Osteocyte (in vitro differentiated cells): ENCODE measurements at places on chromosomes 6 and 20. TPM values are rescaled to one million over a fixed set of nuclear protein-coding genes. Genes with fewer than 3 reads are reported as not detected.

The PKHD1 gene
- not detected in 2 replicates for total RNA-seq

The GPLD1 gene
- 1.9 and 2.4 TPM in 2 replicates for total RNA-seq

The LRRN4 gene
- not detected in 2 replicates for total RNA-seq

DNA sequence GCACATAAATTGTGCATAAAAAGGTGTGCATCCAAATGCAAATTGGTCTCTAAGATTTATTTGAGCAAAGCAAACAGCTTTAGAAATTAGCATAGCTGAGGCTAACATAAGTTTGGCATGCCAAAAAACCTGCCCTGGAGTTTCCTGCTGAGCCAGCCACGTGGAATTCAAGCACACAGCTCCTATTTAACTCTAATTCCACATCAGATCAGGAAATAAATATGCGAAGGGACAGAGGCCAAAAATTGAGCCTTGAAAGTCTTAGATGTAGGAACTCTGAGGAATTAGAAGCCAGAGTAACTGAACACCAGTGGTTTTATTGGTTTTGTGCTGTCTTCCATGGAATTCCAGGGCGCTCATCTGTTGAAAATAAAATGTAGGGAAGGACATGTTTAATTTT, 19.6 kb downstream of the SOBP start:
- no peak for DNase-seq

GRCh38 chr6:109121411-109121810, 26.1 kb downstream of the CEP57L1 start:
- DNase-seq = no peak

The MROH8 gene
- total RNA-seq = 1.5 and 3.2 TPM in 2 replicates

- no peak for DNase-seq
These were observed 511.3 kb downstream of the PHF3 start for GRCh38 chr6:64146876-64147275.

DNA sequence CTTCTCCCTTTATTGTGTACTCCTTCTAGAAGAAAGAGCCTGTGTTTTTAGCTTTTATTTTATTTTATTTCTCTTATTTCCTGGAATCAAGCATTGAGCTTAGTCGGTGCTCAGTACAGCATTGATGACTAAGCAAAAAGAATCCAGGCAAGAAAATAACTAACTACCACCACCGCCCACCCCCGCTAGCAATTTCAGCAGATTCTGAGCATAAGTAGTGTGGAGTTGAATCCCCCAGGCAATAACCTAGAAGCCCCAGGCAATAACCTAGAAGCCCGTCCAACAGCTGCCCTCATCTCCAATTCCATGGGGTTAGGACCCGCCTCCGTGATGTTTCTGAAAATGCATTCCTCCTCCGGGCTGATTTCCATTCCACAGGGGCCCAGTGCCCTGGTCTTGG, 258.0 kb upstream of the TAB2 start:
- DNase-seq = no peak

- DNase-seq = peak; percentile 71
These were observed 99.5 kb downstream of the ANKRD60 start for GRCh38 chr20:58128635-58129625.

The MCHR2 gene
- total RNA-seq = not detected in 2 replicates

The ERGIC3 gene
- total RNA-seq = 313 and 323 TPM in 2 replicates

- no peak for DNase-seq
These were observed 75.8 kb upstream of the AFDN start for GRCh38 chr6:167750956-167751358.

GRCh38 chr6:118536478-118536877, 11.6 kb upstream of the PLN start:
- DNase-seq = no peak

- no peak for DNase-seq
These were observed 323.5 kb upstream of the HSF2 start for GRCh38 chr6:122075917-122076316.

The NRSN1 gene
- total RNA-seq = not detected in 2 replicates

DNA sequence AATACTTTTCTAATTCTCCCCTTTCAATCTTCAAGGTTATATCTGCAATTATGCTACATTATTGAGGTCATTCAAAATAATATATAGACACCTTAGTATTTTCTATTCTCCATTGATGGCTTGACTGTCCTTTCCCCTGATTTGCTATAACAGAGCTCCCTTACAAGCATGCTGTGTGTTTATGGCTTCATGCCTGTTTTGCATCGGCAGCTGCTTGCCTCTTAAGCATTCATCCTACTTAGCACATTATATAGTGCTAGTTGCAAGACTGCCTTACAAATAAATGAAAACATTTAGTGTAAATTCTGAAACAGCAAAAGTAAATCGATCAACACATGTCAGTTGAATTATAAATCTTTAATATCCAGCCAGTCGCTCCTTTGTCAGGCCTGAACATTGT, 476.2 kb upstream of the POU3F2 start:
- DNase-seq = no peak
